ENCODE measurements at places on chromosomes 16 and 17.
A peak's percentile ranks its signal among the peaks of the same experiment; 100 is the strongest.

DNA sequence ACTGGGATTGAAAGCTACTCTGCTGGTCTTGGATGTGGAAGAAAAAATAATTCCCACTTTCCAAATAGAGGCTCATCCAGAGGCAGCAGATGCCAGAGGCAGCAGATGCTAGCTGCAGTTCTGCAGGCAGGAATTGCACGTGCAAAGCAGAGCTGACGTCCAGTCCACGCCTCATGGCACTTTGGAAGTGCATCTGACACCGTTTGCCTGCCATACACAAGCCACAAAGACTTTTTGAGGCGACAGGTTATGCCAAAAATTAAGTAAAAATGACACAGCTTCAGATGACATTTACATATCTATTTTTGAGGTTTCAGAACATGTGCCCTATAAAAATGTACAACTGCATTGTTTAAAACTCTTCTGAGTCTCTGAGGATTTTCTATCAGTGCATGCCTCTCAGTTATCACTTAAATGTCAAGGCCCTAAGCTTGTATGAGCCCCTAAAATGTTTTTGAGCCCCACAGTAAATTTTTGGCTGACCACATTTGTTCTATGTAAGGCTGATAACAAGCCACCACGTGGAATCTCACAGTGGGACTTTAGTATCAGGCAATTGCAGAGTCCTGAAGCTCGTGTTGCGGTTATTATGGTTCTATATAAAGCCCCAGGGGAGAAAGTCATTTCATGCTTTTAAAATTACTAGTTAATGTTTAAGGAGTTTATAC is 239.2 kb downstream of the PRKCA start:
- DNase-seq = peak; percentile 49

DNA sequence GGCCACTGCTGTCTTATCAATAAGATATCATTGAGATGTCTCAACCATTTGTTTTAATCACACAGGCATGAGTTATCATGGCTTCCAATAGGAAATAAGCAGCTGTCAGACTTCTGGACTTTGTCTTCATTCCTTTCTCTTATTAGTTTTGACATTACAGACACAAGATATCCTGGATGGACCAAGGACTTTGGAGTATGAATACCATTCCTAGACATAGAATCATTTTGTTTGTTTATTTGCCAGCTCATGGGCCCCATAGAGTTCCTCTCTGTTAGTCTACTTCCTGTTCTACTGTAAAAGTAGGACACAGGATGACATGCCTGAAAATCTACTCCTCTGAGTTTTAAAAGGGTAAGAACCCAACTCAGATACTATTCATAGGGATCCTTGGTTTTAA is 77.7 kb upstream of the KCNJ16 start:
- DNase-seq = no peak

- DNase-seq = no peak
Measured at GRCh38 chr17:37828651-37829124, 83.8 kb upstream of the HNF1B start.

DNA sequence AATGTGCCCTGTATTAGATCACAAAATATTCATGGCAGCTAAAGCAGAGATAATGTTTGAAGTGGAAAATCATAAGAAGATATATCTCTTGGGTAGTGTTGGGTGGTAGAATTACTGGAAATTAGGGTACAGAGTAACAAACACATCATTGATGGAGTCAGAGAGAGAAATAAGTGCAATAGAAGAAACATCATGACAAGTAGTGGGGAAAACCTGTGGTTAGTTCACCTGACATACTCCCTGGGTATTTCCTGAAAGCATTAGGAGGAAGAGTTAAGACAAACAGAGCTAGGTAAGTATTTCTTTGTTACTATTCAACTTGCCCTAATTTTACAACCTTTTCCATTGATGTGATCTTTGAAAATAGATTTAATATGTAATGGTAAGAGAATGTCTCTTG is 691.9 kb upstream of the SOX9 start:
- DNase-seq = no peak

GRCh38 chr16:14205666-14206065 is 134.5 kb downstream of the MRTFB start:
- no peak for DNase-seq

GRCh38 chr16:83137326-83137781 is 510.6 kb downstream of the CDH13 start:
- DNase-seq = no peak

GRCh38 chr17:50507871-50508572 is at the start of gene MYCBPAP:
MYCBPAP (plus strand) TSS chr17:50508439; CDS start chr17:50508675, 236 bp downstream.
- DNase-seq = peak; percentile 70

- no peak for DNase-seq
Measured at GRCh38 chr16:12685806-12686205, 117.9 kb downstream of the CPPED1 start.

GRCh38 chr17:47717261-47717697 is 15.8 kb upstream of the TBX21 start:
- peak; percentile 75 for DNase-seq

DNA sequence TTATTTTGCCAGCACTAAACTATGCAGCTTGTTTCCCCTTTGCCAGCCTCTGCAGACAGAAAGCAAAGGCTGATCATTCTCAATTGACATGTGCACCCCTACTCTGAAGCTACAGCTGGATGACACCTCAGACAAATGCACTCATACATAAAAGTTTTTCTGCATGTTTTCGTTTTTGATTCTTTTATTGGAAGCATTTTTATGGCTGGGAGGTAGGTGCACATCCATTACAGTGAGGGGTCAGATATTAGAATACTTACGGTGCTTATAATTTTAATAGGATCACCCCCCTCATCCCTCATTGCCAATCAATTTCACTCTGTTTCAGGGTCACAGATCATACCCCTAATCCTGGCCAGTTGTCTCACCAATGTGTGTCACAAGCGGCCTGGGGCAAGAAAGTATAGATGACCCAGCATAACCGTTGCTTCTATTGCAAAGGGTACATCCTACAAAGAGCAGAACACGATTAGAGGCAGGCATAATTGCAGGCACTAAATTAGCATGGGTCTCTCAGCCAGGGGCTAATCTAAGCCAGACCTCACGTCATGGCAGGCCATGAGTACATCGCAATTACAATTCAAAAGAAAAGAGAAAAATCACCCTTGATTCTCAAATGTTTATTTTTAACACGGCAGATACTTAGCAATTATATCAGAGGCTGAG is 89.5 kb upstream of the SOX9 start:
- no peak for DNase-seq

DNA sequence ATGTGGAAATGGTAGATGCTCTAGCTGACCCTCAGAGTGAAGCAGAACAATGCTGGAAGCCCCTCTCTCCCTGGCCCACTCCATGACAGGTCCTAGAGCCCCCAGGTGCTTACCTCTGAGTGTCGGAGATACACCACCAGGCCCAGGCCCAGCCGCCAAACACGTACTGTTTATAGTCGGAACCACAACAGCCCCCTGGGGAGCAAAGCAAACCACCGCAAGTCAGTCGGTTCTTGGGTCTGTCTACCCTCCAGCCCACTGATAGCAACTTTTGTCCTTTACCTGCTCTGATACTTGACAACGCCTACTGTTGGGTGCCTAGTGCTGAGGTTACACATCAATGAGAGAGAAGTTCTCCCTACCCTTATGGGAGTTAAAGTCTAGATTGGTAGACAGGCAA is 8.7 kb downstream of the FLOT2 start:
- DNase-seq = peak; percentile 28

All from stimulated activated naive B cell treated with anti-CD40 and anti-IgM and Interleukin-4, amounts not matched to agents 10 μg/mL and 1 μg/mL and 100 μg/mL, for 72 hours (primary cell).